ENCODE measurements at places on chromosomes 1 and 21.
A peak's percentile ranks its signal among the peaks of the same experiment; 100 is the strongest.

GRCh38 chr1:69258842-69259241, 308.9 kb upstream of the LRRC7 start:
- DNase-seq, result no peak

- DNase-seq, result no peak
These were observed 2.9 kb downstream of the ADAMTS1 start for GRCh38 chr21:26842300-26842699.

DNA sequence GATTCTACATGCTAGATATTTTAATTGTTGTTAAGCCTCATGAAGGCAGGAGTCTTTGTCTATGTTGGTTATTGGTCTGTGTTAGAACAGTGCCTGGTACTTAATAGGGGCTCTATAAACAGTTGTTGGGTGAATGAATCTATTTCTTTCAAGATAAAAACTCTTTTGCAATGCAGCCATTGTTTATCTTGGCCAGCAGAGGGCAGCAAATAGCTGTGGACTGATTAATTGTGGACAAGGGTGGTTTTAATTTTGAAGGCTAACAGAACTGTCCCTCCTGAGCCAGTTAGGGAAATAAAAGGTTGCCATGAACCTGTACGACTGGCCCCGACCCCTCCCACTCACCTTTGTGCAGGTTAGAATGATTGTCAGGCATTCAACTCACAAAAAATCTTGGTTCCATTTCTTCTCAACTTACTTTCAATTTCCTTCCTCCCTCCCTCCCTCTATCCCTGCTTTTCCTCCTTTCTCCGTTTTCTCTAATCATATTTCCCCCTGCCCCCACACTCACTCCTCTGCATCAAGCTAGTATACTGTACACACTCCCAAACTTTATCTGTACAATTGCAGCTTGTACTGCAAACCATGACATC, 66.3 kb upstream of the DIRAS3 start:
- no peak for DNase-seq

DNA sequence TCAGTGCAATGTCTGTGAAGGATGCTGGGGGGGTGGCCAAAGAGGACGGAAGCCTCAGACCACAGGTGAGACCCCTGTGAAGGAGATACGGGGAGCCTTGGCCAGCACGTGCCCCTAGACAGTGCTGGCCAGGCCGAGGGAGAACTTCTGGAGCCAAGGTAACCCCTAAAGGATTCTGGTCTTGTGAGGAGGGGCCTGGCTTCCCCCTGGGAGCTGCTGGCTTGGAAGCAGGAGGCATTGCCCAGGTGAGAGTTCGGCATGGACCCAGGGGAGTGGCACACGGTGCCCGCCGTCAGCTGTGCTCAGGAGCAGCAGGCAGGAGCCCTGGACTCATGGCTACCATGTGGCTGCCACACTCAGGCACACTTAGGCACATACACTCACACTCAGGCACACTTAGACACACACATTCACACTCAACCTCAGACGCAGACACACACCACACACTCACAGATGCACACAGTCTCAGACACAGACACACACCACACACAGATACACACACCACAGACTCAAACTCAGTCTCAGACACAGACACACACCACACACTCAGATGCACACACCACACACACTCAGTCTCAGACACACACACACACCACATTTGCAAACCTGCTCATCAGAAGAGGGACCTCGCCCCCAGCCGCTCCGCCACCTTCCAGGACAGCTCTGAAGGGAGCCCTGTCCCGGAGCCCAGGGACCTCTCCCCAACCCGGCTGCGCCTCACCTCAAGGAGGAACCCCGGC, 1.1 kb upstream of the COL6A2 start:
- DNase-seq, result peak; percentile 53

- DNase-seq, result no peak
These were observed 18.2 kb downstream of the SLC6A9 start for GRCh38 chr1:44012941-44013609.

DNA sequence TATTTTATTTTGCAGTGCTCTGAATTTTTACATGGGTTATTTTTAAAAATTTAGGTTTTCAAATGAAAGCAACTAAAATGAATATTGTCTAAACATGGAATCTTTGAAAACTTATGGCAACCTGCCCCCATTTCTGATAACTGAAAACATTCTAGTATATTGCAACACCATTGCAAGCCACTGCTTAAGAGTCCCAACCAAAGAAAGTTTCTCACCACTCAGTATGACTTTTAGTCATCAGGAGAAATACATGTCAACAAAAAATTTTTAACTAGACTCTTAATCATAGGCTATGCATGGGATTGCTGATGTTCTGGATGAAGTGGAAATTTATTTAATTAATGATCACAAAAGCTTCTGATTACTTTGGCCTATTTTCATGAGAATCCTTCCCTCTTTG, 112.1 kb downstream of the TNFSF18 start:
- no peak for DNase-seq

GRCh38 chr1:201714542-201715329, 114.2 kb upstream of the IPO9 start:
- DNase-seq, result peak; percentile 43

Measured in H1 (cell line).